ENCODE measurements at places on chromosomes 7 and 10.
A peak's percentile ranks its signal among the peaks of the same experiment; 100 is the strongest.

DNA sequence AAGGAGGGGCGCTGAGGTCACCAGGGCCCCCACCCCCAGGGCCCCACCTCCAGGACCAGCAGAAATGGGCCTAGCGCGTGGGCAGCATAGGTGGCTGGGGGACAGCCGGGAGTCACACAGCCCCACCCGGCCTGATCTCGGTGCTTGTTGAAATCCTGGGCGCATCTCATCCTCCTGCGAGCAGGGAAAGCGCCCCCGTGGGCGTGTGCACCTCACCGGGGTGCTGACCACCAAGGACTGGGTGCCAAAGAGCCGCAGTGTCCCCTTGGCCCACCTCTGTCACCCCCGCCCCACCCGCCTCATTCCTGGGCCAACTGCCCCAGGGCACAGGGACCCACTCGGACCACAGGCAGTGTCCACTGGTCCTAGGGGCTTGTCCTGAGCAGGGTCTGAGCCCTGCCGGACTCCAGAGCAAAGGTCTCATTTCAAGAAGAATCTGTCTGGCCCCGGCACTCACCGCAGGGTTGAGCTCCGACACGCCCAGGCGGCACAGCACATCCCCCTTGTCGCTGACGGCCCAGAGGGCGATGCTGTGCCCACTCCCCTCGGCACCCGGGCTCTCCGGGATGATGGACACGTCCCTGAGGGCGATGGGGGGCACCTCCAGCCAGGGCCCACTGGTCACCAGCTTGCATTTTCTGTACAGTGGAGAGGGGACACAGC, 11.4 kb downstream of the BHLHA15 start:
- no peak for DNase-seq

GRCh38 chr10:30559180-30559579, 70.4 kb downstream of the LYZL2 start:
- no peak for DNase-seq

GRCh38 chr10:4250587-4250887, 465.5 kb upstream of the KLF6 start:
- DNase-seq, result no peak

DNA sequence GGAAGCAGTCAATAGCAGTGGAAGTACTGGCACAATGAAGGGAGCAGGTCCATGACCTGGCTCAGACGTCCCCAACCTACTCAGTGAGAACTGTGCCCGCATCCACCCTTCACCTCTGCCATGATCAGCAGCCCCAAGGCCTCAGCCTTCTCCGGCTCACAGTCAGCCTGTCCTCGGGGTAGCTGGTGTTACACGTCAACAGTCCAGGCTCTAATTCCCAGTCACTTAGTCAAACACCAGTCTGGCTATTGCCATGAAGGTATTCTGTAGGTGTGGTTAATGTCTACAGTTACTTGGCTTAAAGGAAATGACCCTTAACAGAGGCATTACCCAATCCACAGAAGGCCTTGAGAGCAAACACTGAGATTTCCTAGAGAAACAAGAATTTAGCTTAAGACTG, 49.1 kb downstream of the GRB10 start:
- DNase-seq, result peak; percentile 66

GRCh38 chr7:79785556-79785955, 332.1 kb upstream of the MAGI2 start:
- DNase-seq, result peak; percentile 35

DNA sequence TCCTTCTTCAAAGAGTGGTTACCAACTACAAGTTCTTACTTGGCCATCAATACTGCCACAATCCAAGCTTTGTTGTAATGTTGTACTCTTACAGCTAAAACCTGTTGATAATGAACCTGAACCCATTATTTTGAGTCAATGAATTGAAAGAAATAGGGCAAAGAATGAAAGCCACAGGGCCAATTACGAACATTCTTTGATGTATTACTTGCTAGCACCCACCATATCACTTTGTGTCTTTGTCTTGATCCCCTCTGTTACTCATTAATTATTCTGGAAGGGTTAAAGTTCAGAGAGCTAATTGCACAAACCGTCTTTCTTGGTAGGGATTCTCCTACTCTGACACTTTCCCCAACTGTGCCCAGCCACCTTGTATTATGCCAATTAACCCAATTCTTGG, 53.2 kb upstream of the TFEC start:
- DNase-seq, result peak; percentile 83

GRCh38 chr10:44827431-44828006, 83.6 kb upstream of the TMEM72 start:
- no peak for DNase-seq

DNA sequence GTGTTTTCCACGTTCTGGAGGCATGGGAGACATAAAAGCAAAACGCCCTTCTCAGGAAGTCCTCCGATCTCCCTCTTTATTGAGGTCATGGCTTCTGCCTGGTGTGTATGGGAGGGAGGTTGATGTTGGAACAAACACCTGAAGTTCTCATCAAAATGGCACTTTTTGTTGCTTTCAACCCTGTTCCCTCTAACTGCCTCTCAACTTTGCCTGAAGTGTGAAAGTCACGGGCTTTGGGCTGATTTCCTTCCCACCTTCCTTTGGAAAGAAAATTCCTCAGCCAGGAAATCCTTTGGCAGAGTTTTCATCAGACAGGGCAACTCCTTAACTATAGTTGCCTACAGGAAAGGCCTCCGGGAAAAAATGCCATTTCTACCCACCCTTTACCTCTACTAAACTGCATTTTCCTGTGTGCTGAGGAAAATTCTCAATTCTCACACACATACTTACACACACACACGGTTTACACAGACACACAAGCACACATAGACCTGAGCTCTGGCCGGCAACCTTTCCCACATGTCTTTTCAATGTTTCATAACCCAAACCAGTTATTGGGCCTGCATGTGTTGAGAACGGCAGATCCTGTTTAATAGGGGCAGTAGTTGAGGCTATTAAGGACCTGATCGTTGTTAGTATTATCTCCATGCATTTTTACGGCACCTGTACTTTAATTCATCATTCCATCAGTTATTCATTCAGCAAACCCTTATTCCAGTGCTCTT, 36.4 kb downstream of the CYP17A1 start:
- no peak for DNase-seq

GRCh38 chr10:101272229-101272868, 43.1 kb upstream of the LBX1 start:
- peak; percentile 80 for DNase-seq

DNA sequence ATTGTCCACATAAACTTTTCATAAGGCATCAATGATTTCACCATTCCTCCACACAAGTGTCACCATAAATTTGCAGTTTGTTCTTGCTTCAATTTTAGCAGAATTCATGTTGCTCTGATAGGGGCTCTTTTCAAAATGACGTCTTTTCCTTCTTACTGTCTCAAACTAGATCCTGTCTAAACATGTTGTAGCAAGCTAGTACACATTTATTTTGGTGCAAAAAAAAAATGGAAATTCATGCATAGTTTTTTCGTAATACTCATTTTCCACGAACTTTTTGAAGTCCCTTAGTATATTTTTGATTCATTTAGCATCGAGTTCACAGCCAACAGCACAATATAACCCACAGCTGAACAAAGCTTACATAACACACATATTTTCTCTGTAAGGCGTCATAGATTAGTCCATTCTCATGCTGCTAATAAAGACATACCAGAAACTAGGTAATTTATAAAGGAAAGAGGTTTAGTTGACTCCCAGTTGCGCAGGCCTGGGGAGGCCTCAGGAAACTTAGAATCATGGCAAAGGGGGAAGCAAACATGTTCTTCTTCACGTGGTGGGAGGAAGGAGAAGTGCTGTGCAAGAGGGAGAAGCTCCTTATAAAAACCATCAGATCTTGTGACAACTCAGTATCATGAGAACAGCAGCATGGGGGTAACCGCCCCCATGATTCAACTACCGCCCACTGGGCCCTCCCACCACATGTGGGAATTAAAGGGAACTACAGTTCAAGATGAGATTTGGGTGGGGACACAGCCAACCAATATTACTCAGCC, 301.5 kb downstream of the CCDC3 start:
- DNase-seq, result no peak

DNA sequence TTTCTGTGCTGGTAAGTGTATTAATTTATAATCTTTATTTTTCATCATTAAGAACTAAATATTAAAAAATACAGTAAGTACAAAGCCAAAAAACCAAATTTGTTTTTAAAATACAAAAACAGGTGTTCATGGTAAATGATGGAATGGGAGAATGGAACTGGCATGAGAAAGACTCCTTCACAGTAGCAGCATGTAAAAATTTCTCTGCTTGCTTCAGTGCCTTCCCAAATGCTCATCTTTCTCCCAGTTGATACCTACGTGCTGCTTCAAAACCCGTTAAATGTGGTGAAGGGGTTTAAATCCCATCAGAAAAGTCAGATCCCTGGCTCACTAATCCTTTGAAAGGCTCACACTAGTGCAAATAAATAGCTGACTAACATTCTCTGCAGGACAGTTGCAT, 4.2 kb downstream of the RNF133 start:
- no peak for DNase-seq

- DNase-seq, result no peak
Measured at GRCh38 chr7:21193895-21194294, 234.0 kb upstream of the SP4 start.

GRCh38 chr10:125955766-125956165, 59.4 kb downstream of the FANK1 start:
- DNase-seq, result no peak

DNA sequence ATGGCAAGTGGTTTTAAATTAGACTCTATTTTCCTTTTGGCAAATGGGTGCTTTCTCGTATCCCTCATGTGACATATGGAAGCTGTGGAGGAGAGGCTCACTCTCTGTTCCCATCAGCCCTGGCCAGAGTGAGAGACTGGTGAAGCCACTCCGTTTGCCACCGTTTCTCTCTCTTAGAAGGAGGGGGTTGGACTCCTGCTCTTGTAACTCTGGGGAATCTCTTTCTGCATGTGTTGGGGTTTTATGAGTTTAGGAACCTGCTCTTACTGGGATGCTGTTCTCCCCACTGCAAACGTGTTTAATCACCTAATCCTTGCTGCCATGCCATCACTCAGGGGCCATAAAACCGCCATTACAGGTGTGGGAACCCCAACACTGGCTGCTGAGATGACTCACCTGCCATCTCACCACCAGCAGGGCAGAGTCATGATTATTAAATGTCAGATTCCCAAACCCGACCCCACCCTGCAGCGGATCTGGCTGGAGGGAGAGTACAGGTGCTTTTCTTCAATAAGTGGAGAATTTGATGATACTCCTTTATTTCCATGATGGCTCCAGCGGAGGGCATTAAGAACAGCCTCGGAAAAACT, 103.2 kb downstream of the ADCY1 start:
- DNase-seq, result no peak

- DNase-seq, result peak; percentile 52
Measured at GRCh38 chr10:88288320-88289059, 294.6 kb downstream of the RNLS start.

DNA sequence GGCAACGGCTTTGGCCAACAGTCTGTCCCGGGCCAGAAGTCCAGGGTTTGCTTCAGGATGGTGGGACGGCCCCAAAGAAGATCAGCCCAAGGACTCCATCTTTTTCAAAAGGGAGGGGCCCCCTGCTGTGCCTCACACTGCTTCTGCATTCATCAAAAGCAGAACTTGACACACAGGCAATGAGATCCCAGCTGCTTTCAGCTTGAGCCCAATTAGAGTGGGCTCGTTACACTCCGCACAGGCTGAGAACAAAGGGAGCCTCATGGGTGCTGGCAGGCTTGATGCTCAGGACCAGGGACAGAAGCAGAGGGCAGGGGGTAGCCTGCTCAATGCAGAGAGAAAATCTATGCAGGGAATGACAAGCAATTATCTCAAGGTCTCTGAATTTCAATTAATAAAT, 45.5 kb downstream of the VOPP1 start:
- peak; percentile 58 for DNase-seq

- DNase-seq, result peak; percentile 48
Measured at GRCh38 chr7:70042533-70042932, 444.3 kb downstream of the AUTS2 start.

GRCh38 chr7:20064181-20064970, 152.8 kb downstream of the MACC1 start:
- DNase-seq, result peak; percentile 92

DNA sequence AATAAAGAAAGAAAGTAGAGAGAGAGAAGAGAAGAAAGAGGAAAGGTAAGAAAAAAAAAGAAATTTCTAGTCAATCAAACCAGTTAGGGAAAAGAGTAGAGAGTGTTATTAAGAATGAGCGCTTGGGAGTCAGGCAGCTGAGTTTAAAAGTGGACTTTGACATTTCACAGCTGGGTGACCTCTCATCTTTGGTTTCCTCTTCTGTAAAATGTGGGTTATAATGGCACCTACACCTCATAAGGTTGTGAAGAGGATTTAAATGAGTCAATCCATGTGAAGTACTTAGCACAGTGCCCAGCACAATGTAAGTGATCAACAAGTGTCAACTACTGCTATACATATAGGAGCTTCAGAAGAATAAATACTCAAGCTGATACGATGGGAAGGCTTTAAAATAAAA, 12.2 kb downstream of the HOXA1 start:
- no peak for DNase-seq

- DNase-seq, result no peak
Measured at GRCh38 chr7:155560196-155560885, 14.0 kb upstream of the CNPY1 start.

- no peak for DNase-seq
Measured at GRCh38 chr7:51213618-51214017, 103.0 kb downstream of the COBL start.

GRCh38 chr7:29190349-29191045, 4.1 kb upstream of the CHN2 start:
- DNase-seq, result no peak

- no peak for DNase-seq
Measured at GRCh38 chr7:148044173-148044572, 546.4 kb upstream of the C7orf33 start.

DNA sequence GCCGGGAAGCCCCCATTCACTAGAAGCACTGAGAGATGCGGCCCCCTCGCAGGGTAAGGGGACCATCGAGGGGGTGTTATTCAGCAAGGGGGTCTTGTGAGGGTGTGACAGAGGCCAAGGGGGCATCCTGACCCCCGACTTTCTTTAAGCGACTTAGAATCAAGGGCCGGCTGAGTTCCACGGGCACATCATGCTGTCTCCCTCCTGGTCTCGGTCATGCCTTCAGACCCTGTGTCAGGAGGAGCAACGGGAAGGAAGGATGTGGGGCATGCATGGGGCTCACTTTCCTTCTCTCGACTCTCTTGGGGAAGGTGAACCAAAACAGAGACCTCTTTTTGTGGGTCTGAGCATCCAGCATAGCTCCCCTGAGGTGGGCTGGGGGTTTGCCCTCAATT, 2.5 kb downstream of the ACSL5 start:
- DNase-seq, result no peak

DNA sequence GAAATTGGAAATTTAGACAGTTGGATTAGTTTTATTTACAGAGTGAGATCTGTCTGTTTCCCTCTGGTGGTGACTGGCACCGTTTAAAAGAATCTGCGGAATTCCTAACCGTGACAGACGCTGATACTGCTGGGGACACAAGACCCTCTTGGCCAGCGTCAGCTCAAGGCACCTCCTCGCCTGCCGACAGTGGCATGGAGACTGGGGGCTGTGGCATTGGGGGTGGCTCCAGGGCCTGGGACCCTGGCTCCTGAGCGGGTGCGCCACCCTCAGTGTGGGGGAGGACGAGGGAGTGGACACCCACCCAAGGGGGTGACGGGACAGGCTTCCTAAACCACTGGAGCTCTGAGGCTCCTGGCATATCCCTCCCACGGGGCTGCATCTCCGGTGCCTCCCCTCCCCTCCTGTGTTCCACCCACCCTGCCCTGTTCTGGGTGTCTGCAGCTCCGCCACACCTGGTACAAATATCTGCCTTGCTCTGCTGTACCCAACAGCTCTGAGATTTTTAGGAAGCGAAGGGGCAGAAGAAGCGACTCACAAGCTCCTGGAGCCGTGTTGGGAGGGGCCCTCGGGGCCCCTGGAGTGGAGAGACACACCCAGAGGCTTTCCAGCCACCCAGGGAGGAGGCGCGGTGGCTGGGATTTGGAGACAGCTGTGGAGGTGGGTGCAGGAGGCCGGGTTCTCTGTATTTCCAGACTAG, 178.7 kb downstream of the DNAJB6 start:
- DNase-seq, result no peak

All from astrocyte of the hippocampus (primary cell).